ENCODE measurements at places on chromosomes 11 and 22. TPM values are rescaled to one million over a fixed set of nuclear protein-coding genes. Genes with fewer than 3 reads are reported as not detected.

Gene DRD2
- not detected for total RNA-seq

Gene C11orf97
- not detected for total RNA-seq

Gene OR4D5
- total RNA-seq: not detected

Gene SCARF2
- 17.2 TPM for total RNA-seq

Gene PVALB
- total RNA-seq: not detected

Gene SLC43A1
- total RNA-seq: 11.7 TPM

Gene OR5A1
- total RNA-seq: not detected

Gene CRYBB2
- total RNA-seq: 0.18 TPM

Gene SLC7A4
- total RNA-seq: not detected

Gene SPI1
- not detected for total RNA-seq

Gene FXYD6
- total RNA-seq: not detected

Gene SLC22A9
- total RNA-seq: not detected

Gene DEPDC5
- total RNA-seq: 10.2 TPM

Gene OR6Q1
- not detected for total RNA-seq

Gene BEST1
- 0.28 TPM for total RNA-seq

Gene TIRAP
- 2.2 TPM for total RNA-seq

Gene APOL5
- not detected for total RNA-seq

Gene PKNOX2
- not detected for total RNA-seq

Gene CDCA5
- 7.7 TPM for total RNA-seq

Gene PHETA2
- 22.4 TPM for total RNA-seq

Gene TPBGL
- not detected for total RNA-seq

Gene DKK3
- total RNA-seq: 288 TPM

Gene KRTAP5-2
- not detected for total RNA-seq

Gene C11orf91
- 0.38 TPM for total RNA-seq

Gene PAMR1
- 0.56 TPM for total RNA-seq

Gene CYB5R3
- total RNA-seq: 63.5 TPM

Gene CABP7
- under 0.01 TPM for total RNA-seq

Gene VSIG2
- 0.85 TPM for total RNA-seq

Gene TENM4
- under 0.01 TPM for total RNA-seq

Gene PRODH
- total RNA-seq: under 0.01 TPM

Gene MPEG1
- not detected for total RNA-seq

Gene TBRG1
- 10.9 TPM for total RNA-seq

Gene PSMA1
- 196 TPM for total RNA-seq

Gene SLC15A3
- 8.7 TPM for total RNA-seq

Gene ADM
- 241 TPM for total RNA-seq

Gene KRTAP5-8
- total RNA-seq: not detected

Gene CPT1A
- total RNA-seq: 109 TPM

Gene ESAM
- 70.7 TPM for total RNA-seq

Gene CATSPER1
- 0.09 TPM for total RNA-seq

Gene KDM2A
- 52.8 TPM for total RNA-seq

Gene RAB39A
- total RNA-seq: 0.09 TPM

Gene ZBTB16
- total RNA-seq: 28.0 TPM

Gene KAT5
- 37.5 TPM for total RNA-seq

Data from endothelial cell of coronary artery (primary cell).